ENCODE measurements at places on chromosomes 7 and 10.
A peak's percentile ranks its signal among the peaks of the same experiment; 100 is the strongest.

GRCh38 chr7:114648680-114649079, 234.1 kb downstream of the FOXP2 start:
- DNase-seq, result no peak

DNA sequence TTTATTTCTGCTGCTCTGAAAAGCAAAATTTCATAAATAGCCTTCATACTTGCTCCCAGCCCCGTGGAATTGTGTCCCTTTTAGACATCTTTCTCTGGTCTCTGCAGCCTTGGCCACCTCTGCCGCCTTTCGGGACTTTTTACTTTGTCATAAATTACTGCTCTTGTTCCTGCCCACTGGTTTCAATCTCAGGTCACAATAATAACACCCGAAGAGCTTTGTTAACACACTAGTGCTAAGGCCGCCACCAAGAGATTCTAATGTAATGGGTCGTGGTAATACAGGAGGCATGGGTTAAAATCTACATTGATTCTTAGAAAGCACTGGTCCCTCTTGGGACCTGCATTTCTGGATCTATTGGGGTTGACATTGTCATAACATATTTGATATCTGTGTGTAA, 276.0 kb upstream of the VWC2 start:
- DNase-seq, result no peak

GRCh38 chr10:53395449-53395848, 622.9 kb upstream of the MBL2 start:
- no peak for DNase-seq

GRCh38 chr10:93166134-93166533, 92.4 kb downstream of the CYP26A1 start:
- no peak for DNase-seq

GRCh38 chr7:91007371-91007770, 256.9 kb upstream of the FZD1 start:
- no peak for DNase-seq

DNA sequence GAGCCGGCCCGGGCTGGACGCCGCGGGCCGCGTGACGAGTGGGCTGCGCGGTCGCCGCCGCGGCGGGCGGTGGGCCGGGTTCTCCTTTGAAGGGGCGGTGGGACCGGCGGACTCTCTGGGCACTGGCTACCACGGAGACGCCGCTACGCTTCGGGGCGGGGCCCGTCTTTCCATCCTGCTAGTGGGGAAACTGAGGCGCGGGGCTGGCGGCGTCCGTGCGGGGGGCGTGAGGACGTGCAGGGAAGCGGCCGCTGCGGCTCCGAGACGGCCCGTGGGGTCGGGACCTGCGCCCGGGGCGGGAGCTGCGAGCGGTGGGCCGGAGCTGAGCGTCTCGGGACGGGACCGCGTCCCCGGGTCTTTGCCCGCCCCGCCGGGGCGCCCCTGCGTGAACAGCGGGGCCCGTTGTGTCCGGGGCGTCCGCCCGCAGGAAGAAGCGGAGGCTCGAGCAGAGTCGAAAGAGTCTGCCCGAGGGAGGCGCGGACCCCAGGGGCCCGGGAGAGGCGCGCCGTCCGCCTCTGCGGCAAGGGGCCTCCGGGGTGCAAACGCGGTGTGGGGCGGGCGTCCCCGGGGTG, 548 bp upstream of the BNIP3 start:
- DNase-seq, result no peak

GRCh38 chr7:136389933-136390332, 412.8 kb upstream of the MTPN start:
- DNase-seq, result no peak

GRCh38 chr10:68599771-68600040, 39.6 kb downstream of the TET1 start:
- DNase-seq, result no peak

GRCh38 chr10:74855027-74855426, 28.6 kb downstream of the KAT6B start:
- DNase-seq, result no peak

DNA sequence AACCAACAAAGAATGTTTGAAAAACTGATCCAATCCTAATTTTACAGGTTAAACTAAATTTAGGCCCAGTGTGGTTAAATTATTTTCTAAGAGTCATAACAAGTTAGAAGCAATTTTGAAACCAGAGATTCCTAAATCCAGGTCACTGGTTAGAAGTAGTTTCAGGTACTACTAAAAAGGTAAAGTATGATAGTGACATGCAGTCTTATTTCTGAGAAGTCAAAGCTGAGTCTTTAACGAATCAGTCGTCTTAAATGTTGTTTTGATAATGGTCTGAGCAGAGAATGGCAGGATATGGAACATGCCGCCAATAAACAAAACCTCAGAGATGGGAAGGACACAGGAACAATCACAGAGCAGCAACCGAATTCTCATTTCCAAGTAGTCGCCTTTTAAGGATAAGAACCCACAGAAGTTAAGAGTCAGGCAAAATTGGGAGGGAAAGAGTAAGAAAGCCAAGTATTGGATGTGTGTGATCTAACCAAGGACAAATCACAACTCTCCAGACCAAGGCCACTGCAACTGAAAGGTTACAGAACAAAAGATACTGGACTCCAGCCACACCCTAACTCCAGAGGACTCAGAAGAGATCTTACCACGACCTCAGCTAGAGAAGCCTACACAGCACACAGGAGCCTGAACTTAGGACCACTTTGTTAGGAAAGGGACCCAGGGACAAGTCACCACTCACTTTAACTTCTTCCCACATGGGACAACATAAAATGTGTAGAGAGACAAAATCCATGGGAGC, 19.7 kb downstream of the TMEM243 start:
- DNase-seq, result no peak

GRCh38 chr10:119208553-119208940, 1.2 kb downstream of the GRK5 start:
- no peak for DNase-seq

- DNase-seq, result no peak
Measured at GRCh38 chr7:5687936-5688630, 93.4 kb downstream of the RNF216 start.

GRCh38 chr10:22700489-22700888, 13.9 kb downstream of the PIP4K2A start:
- peak; percentile 40 for DNase-seq

DNA sequence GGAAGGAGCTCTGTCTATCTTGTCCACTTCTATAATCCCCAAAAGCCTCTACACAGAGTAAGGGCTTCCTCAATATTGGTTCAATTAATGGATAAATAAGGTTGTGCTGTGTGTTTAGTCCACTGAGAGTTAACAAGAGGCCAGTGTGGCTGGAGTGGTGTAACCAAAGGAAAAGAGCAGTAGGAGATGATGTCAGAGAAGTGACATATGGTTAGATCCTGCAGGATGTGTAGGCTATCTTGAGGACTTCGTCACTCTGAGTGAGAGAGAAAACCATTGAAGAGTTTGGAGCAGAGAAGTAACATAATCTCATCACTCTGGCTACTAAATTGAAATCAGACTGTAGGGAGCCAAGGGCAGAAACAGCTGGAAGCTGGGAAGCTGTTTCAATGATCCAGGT, 13.0 kb upstream of the RUNDC3B start:
- DNase-seq, result no peak

DNA sequence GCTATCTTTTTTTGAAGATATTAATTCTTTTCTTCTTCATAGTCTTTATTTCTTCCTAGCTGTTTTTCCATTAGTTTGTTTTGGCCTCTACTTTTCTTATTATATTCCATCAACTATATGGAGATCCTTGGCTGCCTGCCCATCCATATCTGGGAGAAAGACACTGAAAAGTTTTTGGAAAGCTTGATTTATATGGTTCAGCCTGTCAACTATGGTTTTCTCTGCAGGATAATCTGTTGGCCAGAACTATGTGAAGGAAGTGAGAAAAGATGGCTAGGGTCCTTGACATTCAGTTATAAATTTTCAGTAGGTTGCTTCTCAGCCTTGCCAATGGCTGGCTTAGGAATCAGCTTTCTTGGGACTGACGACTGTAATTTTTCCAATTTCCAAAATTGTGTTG, 10.0 kb upstream of the CDK14 start:
- no peak for DNase-seq

DNA sequence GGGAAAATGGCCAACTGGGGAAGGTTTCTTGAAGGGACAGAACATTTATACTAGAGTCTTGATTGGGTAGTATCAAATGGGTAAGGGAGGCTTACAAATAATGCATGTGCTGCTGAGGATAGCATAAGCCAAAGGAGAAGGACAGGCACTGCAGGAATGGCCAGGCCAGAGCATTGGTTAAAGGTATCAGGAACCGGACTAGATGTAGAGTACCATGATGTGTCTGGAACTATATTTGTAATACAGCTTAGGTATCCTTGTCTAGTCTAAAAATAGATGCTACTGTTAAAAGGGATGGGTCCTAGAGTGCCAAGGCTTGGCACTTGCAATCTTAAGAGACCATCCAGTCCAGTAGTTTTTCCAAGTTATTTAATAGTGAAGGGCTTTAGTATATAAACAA, 20.3 kb downstream of the TMEM243 start:
- no peak for DNase-seq

DNA sequence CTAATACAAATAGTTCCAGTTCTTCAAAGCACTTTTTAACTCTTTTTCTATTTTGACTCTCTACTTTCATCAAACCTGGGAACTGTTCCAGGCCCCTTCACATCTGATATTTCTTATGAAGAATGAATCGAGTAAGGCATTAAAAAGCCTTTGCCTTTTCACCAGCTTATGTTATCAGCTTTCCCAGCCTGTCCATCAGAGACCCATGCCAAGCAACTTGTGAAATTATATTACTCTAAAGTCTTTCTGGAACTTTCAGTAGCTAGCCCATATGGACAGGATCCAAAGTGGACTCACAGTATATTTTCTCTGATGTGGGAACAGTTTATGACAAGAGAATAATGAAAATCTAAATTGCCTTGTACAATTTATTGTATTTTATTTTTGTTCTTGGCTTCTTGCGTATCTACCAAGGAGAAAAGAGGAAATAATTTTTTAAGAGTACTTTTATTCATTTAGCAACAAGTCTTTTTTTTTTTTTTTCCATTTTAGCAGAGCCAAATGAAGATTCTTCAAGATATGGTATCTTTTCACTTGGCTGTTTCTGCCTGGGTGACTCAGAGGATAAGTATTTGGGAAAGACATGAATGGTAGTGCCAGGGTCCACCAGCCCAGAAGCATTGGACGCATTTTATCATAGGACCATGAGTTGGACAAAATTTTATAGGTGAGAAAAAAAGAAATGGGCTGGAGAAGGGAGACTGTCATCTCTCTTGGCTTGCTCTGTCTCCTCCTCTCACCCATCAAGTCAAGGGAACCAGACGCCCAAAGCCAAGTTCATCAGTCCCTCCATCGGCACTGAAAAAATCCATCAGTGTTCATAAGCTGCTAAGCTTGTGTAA, 195.8 kb upstream of the NEBL start:
- DNase-seq, result no peak

GRCh38 chr10:126140746-126141273, 244.4 kb downstream of the FANK1 start:
- DNase-seq, result no peak

DNA sequence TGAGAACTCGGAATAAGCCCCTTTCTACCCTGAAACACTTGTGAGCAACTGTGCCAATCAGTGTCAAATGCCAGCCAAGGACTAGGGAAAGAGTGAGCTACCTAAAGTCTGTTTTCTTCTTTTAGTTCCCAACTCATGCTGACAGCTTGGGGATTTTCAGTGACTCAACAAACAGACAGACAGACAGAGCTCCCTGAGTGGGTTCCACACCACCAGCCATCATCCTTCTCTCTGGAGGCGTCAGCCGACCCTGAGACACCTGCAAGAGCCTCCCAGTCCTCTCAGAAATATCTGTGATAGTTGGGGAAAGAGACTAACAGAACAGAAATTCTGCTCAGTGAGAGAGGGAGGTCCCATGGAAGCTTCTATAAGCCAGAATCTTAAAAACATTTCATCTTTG, 49.5 kb downstream of the GATA3 start:
- no peak for DNase-seq

DNA sequence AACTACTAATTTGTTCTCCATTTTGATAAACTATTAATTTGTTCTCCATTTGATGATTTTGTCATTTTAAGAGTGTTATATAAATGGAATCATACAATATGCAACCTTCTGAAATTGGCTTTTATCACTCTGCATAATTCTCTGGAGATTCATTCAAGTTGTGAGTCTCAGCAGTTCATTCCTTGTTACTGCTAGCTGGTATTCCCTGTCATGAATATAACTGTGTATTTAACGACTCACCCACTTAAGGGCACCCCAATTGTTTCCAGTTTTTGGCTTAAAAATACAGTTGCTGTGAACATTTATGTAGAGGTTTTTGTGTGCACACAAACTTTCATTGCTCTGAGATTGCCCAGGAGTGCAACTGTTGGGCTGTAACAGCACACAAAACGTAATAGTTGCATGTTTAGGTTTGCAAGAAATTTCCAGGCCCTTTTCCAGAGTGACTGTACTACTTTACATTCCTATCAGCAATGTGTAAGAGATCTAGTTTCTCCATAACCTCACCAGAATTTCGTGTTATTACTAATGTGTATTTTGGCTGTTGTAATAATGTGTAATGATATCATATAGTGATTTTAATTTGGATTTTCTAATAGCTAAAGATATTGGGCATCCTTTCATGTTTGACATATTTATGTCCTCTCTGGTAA, 153.2 kb upstream of the ADCY1 start:
- no peak for DNase-seq

GRCh38 chr7:104878577-104878976, 135.4 kb upstream of the KMT2E start:
- DNase-seq, result no peak

- DNase-seq, result no peak
Measured at GRCh38 chr10:22737587-22737986, 23.2 kb upstream of the PIP4K2A start.

DNA sequence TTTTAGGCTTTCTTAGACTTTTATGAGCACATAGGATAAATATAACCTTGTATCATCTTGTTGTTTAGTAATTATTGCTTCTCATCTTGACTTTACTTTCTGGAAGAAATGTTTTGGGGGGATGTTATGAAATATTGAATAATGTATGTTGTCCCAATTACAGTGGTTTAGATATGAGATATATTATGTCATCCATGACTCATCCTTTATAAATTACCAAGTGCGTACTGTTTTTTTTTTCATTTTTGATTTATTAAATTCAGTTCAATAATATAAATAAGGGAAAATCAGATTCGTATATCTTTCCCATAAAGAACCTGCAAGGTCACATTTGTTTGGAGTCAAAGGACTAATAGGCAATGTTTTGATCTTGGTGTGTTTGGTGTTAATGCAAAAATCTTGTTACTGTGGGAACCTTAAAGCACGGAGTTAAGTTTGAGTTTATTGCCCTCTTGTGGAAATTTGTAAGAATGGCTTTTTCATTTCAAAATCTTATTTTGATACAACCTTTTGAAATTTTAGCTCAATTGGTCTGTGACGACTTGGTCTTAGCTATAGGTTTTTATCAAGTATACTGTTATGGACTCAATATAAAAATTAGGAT, 108.6 kb downstream of the SRI start:
- no peak for DNase-seq

DNA sequence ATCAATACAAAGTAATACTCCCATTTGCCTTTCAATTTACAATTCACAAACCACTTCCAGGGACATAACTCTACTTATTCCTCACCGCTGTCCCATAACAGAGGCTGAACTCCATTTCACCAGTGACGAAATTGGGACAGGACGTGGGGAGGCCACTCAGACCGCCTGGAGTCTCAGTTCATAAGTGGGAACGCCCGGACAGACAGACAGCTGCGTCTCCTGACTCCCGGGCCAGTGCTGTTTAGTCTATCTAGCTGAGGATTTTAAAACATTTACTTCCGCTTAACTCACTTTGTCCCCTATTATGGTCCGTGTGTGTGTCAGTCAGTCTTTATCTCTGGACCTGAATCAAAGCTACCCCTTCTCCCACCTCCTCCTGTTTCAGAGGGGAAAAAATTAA, 67.4 kb upstream of the ZNF438 start:
- DNase-seq, result no peak

- no peak for DNase-seq
Measured at GRCh38 chr7:27459021-27459730, 203.5 kb downstream of the HIBADH start.

GRCh38 chr7:26620352-26620751, 244.0 kb downstream of the SKAP2 start:
- no peak for DNase-seq
